GM10248 (cell line): ENCODE measurements at places on chromosomes 6 and 20.

DNA sequence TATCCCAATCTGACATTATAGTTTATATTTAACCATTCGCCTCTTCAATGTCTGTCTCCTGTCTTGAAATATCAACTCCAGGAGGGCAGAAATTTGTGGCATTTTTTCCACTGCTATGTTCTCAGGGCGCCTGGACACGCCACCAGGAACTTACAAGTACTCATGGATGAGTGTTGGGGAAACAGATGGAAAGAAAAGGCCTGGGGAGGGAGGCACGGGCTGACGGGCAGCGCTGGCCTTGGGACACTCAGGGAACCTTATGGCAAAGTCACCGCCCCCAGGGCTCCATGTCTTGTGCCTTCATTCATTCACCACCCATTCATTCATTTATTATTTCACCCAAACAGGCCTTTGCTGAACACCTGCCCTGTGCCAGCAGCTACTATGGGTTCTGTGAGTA lies 222.9 kb downstream of the PREX1 start:
- no peak for DNase-seq

GRCh38 chr20:57794600-57795341 lies 85.0 kb upstream of the PMEPA1 start:
- DNase-seq: no peak

GRCh38 chr20:57650266-57650665 lies 30.0 kb upstream of the ZBP1 start:
- DNase-seq: peak; percentile 5

DNA sequence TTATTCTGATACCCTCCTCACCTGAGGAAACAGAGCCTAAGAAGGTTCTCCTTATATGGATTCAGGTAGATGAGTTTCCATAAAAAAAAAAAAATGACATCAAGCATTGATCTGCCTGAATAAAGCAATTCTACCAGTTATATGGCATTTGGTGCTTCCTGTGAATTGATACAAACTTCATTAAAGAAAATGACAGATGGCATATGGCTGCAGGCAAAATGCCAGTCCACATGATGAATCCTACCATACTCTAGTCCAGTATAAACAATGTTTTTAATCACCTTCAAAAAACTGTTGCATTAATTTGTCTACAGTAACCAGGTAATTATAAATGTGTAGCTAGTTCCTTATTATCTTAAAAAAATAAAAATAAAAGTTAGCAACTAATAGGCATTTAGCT lies 559.2 kb upstream of the FLRT3 start:
- no peak for DNase-seq

- no peak for DNase-seq
These were observed 256.1 kb downstream of the TBX18 start for GRCh38 chr6:84508334-84508733.

DNA sequence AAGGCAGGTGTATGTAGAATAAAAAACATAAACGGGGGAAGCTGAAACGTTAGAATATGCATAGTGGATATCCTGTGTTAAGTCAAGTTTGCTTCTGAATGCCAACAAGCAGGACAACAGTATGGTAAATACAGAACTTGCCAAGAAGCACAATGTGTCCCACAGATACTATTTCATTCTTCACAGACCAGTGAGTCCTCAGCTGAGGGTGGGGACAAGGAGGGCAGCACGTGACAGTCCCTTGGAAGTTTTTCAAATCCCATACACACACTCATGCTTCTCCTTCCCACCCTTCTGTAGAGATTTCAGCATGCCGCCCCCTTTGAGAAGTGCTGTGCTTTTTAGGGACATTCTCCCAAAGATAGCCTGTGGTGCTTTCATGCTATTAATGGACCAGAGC lies 268.5 kb upstream of the ECI2 start:
- no peak for DNase-seq
